ENCODE measurements at places on chromosomes 3 and 15.

DNA sequence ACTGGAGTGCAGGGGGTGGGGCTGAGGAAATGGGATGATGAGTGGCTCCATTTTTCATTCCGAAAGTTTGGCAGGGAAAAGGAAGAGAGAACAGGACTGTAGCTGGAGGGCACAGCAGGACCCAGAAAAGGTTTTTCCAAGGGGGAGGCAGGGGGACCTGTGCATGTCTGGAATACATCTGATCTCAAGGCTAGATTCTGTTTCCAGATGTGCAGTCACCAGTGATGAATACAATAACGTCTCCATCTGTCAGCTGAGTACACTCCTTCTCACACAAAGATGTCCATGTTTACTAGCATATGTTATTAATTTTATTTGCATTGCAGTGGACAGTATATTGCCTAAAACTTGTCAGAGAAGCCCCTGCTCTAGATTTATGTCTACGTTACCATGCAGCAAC is 39.9 kb upstream of the PRTG start:
- DNase-seq = no peak

GRCh38 chr3:176663837-176664831 is 533.1 kb downstream of the TBL1XR1 start:
- DNase-seq = peak; percentile 60

- no peak for DNase-seq
These were observed 31.7 kb downstream of the BOC start for GRCh38 chr3:113243071-113243470.

GRCh38 chr15:39451871-39452270 is 129.0 kb upstream of the THBS1 start:
- DNase-seq = no peak

- DNase-seq = no peak
These were observed 63.9 kb upstream of the HES1 start for GRCh38 chr3:194072097-194072428.

DNA sequence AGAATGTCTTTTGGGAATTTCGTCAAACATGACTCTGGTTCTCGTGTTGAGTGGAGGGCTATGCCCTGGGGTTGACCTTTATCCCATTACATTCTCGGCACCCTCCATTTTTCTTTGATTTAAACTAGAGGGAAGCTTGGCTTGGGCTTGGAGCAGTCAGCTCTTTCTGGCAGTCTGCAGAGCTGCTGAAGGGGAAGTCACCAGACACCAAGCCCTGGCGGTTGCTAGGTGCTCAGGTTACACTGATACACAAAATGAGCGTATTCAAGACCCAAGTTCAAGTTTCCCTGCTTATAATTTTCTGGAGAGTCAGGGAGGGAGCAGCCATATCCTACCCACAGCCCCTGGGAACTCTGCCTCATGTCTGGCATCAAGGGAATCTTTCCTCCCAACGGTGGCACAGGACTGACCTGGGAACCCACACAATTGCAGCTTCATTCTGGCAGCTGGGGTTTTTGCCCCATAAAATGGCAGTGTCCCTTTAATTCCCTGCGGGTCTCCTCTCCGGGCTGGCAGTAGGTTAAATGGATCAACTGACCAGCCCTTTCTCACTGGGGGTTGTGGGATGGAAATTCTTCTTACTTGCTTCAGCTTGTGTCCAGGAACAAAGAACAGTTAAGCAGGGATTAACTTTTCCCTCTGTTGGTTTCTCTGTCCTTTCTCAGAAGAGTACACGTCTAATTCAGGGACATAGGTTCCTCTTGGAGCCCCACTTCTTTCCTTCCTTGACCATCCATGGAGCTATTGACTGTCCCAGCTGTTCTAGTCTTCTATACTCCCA is 110.0 kb upstream of the DLG1 start:
- no peak for DNase-seq

- no peak for DNase-seq
These were observed 8.8 kb downstream of the NEK10 start for GRCh38 chr3:27360113-27361078.

GRCh38 chr3:132225664-132226063 is 91.5 kb upstream of the ACP3 start:
- no peak for DNase-seq

- no peak for DNase-seq
These were observed 69.0 kb upstream of the LPP start for GRCh38 chr3:188084752-188085583.

- no peak for DNase-seq
These were observed 2.5 kb downstream of the NBEAL2 start for GRCh38 chr3:46981932-46982471.

GRCh38 chr3:37053753-37054152 is 60.4 kb downstream of the MLH1 start:
- no peak for DNase-seq

GRCh38 chr15:78492872-78493271 is 14.5 kb upstream of the HYKK start:
- DNase-seq = no peak

DNA sequence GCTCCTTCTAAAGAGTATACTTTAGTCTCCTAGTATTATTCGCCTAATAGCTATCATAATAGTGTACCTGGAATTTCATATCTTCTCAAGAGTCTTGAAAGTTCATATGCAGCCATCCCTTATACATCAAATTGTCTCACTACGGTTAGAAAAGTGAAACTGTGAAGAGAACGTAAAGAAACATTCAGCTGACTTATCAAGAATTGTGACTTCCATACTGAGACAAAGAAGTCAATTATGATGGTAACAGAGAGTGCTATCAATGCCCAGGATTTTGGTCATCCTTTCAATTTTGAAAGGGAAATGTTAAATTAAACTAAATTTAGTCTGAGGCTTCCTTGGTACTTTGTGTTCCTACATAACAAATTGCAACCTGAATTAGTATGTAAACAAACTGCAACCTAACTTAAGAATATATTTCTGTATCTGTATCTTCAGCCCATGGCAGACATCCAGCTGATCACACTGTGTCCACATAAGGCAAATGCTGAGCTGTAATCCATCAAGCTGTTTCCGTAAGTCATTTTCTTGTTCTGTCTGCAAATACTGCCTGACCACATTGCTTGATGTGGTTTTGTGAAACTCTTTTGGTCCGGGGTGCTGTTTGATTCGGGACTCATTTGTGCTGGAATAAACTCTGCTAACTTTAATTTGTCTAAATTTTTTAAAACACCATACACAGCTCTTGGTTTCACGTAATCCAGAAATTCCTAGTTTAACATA is 469.6 kb downstream of the SI start:
- DNase-seq = no peak

- no peak for DNase-seq
These were observed 38.1 kb upstream of the IQSEC1 start for GRCh38 chr3:13111173-13111872.

DNA sequence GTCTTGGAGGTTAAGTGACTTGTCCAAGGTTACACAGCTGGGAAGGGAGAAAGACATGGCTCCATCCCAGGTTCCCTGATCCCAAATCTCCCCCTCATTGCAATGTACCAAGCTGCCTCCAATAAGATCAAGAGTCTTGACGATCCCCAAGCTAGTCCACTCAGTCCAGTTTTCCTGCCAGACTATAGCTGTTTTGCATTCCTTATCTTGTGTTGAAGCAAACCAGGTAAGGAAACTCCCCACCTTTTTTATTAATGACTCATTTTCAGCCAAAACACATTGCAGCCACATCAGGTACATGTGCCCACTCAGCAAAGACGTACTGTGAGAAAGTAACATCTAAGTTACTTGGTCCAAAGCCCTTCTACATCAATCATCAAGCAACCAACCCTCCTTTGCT is 41.9 kb downstream of the LIPC start:
- DNase-seq = no peak

DNA sequence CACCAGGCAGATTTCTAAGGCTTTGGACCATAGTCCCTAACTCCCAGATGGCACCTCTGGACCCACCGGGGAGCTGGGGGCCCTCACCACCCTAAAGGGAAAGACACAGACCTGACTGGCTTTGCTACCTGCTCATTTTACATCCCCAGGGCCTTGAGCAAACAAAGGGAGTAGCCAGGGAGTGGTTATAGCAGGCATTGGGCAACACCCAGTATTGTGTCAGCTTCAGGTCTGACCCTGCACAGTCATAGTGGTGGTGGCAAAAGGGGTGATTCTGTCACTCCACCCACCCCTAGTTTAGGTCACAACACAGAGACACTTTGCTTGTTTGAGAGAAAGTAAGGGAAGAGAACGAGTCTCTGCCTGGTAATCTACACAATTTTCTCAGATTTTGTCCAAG is 352.5 kb downstream of the DIPK2A start:
- no peak for DNase-seq

- DNase-seq = no peak
These were observed 26.2 kb downstream of the LRRFIP2 start for GRCh38 chr3:37148208-37148607.

- no peak for DNase-seq
These were observed 160.1 kb downstream of the FBLN2 start for GRCh38 chr3:13708871-13709595.

- no peak for DNase-seq
These were observed 3.9 kb downstream of the CAMK1 start for GRCh38 chr3:9765865-9766264.

DNA sequence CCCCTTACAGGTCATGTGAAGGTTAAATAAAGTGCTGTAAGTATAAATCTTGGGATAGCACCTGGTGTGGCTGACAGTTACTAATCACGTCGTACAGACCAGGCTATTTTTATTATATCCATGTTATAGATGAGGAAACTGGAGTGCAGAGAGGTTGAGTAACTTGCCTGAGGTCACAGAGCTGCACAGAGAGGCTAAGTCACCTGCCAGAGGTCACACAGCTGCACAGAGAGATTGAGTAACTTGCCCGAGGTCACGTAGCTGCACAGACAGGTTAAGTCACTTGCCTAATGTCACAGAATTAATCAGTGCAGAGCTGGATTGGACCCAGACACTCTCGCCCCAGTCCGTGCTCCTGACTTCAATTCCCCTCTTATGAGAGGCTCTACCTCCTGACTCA is 171.5 kb downstream of the NUP210 start:
- no peak for DNase-seq

DNA sequence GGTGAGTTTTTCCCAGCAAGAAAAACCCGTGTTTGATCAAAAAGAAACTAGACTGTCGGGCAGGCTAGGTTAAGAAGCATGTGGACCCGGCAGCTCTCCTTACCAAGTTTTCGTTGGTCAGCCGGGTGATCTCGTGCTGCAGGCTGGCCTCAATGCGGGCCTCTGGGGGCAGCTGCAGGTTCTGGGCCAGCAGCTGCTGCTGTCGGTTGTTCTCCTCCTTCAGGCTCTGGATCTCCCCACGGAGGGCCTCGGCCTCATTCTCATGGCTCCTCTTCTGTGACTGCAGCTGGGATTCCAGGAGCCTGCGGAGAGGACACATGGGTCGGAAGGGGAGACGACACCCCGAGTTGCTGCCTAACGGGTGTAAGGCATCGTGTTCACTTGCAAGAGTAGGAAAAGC is 44.5 kb upstream of the MYO5C start:
- no peak for DNase-seq

DNA sequence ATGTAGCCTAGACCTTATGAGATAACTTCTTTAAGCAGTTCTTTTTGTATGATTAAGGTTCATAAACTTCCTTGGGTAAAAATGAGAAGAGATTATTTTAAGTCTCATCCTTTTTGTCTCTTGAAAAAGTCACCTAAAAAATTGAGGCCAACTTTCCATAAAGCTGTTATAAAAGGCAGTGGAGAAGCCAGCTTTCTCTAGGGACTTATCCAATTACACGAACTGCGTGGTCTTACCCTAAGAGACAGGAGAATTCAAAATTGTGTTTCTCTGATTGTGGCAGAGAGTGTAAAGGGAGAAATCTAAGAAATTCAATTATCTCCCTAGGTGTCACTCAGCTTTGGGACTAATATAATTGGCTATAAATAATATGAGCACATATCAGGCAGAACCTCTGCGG is 262.0 kb downstream of the SHOX2 start:
- no peak for DNase-seq

DNA sequence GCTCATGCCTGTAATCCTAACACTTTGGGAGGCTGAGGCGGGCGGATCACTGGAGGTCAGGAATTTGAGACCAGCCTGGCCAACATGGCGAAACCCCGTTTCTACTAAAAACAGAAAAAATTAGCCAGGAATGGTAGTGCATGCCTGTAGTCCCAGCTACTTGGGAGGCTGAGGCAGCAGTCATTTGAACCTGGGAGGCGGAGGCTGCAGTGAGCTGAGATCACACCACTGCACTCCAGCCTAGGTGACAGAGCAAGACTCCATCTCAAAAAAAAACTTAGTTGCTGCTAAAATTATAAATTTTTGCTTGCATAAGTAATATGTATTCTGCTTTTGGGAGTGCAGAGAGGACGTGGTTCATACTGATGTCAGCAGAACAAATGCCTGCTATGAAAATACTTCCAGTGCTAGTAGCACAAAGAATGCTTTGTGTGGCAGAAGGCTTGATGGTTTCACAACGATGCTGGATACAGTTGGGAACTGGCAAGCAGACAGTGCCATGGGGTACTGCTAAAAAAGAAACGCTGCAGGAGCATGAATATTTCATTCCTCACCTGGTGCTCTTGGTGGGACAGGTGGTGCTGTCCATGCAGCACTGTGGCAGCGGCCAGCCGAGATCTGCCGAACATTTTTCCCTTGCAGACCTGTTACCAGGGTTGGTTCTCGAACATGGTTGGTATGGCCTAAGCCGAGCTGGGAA is 31.1 kb downstream of the FBXL22 start:
- no peak for DNase-seq

- no peak for DNase-seq
These were observed 1216.2 kb downstream of the ROBO2 start for GRCh38 chr3:78256123-78256522.

GRCh38 chr3:34948517-34948916 is 690.8 kb upstream of the ARPP21 start:
- DNase-seq = no peak

- DNase-seq = no peak
These were observed 312.9 kb downstream of the RBMS3 start for GRCh38 chr3:29593802-29594201.

DNA sequence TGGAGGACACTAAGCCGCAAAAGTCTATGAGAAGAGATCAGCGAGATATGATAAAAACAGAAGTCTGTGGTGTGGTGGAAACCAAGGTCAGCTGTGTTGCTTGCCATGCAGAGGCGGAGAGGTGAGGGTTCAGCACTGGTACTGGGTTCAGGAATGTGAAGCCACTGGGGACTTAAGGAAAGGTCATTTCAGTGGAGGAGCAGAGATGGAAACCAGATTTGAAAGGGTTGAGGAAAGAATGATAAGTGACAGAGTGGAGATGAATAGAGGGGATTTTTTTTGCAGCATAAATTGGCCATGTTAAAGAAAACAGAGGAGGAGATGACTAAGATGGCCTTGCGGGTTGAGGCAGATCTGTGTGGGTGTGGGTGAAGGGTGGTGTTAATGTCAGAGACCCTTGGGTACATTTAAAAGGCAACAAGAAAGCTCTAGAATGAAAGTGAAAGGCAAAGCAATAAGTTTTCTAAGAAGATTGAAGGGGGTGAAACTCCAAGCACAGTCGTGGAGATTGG is 265.5 kb downstream of the ADAMTSL3 start:
- DNase-seq = no peak
